ENCODE measurements at places on chromosomes 5 and 9. TPM values are rescaled to one million over a fixed set of nuclear protein-coding genes. Genes with fewer than 3 reads are reported as not detected.

DNA sequence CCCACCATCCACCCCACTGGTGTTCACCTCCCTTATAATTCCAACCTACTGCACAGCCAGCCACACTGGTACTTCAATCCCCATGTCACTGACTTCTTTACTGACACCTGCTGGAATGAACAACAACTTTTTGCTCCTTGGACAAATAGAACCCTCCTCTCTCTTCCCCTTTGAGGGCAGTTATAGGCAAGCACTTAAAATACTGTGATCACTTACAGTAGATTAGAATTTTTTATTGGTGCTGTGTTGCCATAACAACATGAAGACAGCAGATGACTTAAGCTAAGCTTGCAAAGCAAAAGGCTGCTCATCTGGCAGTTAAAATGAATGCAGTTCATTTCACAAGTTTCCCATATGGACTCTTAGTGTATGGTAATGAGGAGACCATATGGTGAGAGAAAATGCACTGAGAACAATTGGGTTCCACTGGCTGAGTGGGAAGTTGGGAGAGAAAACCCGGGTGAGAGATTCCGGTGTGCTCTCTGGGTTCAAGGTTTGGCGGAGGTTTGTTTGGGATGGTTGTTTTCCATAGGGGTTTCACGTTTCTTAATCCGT lies 374.3 kb downstream of the EBF1 start:
- no peaks in the 10 kb centered on the region for H3K4me1 ChIP-seq
- no peak overlapping the region for H3K4me3 ChIP-seq
- no peak overlapping the region for H3K27ac ChIP-seq
- H3K27me3 ChIP-seq: no peaks in the 10 kb centered on the region
- no peaks in the 10 kb centered on the region for H3K36me3 ChIP-seq

DNA sequence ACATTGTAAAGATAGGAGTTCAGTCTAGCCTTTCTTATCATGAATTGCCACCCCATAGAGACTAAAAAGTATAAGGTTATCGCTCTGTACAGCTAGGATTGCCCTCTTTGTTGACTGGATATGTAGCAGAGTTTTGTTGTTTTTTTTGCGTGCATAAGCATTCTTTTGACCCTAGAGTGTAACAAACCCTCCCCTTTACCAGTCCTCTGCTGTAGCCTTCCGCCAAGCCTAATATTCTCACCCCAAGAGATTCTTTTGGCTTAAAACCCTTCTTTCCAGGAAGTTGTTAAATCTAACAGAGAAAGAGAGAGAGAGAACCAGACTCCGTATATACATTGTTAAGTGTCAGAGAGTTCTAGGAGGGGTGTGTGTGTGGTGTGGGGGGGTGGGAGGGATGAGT lies 113.9 kb downstream of the FGF1 start:
- H3K27me3 ChIP-seq: no peaks in the 10 kb centered on the region
- H3K27ac ChIP-seq: no peak overlapping the region
- no peak for DNase-seq
- H3K4me1 ChIP-seq: no peaks in the 10 kb centered on the region

The GLRA1 gene
- not detected for total RNA-seq

GRCh38 chr9:126819482-126819881 lies 14.6 kb downstream of the ZBTB43 start:
- no peak for DNase-seq
- no peaks in the 10 kb centered on the region for H3K36me3 ChIP-seq
- H3K4me1 ChIP-seq: no peaks in the 10 kb centered on the region
- no peaks in the 10 kb centered on the region for H3K27me3 ChIP-seq
- H3K4me3 ChIP-seq: no peak overlapping the region
- H3K27ac ChIP-seq: no peak overlapping the region

DNA sequence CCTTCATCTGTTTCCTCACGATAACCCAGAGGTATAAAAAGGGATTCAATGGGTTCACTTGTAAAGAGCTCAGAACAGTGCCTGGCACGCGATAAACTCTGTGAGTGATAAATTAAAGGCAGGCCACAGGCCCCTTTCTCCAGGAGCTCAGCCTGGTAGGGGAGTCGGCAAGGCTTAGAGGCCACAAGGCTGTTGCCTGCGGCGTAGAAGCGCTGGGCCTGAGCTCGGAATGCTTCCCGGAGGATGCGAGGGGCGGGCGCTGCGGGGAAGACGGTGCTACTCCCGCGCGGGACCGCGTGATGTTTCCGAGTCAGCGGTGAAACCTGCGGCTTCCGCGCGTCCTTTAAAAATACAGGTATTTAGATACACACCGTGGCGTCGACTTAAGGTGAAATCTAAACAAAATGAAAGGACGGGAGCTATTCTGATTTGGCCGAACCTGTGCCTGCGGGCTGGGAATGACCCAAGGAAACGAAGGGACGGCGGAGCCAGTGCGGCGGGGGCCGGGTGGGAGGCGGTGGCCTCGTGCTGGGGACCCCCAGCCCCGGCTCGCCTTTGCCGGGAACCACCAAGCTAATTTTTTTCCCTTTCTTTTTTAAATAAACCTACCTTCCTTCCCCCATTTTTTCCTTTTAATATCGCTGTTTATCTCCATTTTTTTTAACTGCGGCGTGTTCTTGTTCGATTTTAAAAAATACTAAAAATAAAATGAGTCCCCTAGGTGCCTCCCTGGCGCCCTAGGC lies 6.2 kb downstream of the NKX2-5 start:
- H3K27ac ChIP-seq: no peak overlapping the region
- H3K4me1 ChIP-seq: peaks cover 7% of the 10 kb centered on the region
- peaks cover 49% of the 10 kb centered on the region for H3K27me3 ChIP-seq

The GPR21 gene
- 4.1 TPM for total RNA-seq

DNA sequence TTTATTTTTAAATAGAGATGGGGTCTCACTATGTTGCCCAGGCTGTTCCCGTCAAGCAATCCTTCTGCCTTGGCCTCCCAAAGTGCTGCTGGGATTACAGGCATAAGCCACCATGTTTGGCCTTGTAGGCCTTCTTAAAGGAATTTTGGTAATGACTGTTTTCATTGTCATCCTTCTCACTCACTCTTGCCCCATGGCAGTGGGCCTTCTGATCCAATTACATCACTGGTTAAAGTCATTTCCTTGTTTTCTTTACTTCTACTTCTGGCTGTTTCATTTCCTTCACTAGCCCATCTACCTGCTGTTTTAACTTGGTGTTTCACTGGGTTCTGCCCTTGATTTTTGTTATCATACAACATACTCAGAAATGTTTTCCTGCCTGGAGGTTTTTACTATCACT lies 20.1 kb upstream of the NIM1K start:
- no peaks in the 10 kb centered on the region for H3K4me1 ChIP-seq
- H3K36me3 ChIP-seq: peaks cover 16% of the 10 kb centered on the region
- H3K27me3 ChIP-seq: no peaks in the 10 kb centered on the region
- H3K27ac ChIP-seq: no peak overlapping the region
- H3K4me3 ChIP-seq: no peak overlapping the region
- DNase-seq: no peak

The SPINK4 gene
- not detected for total RNA-seq

DNA sequence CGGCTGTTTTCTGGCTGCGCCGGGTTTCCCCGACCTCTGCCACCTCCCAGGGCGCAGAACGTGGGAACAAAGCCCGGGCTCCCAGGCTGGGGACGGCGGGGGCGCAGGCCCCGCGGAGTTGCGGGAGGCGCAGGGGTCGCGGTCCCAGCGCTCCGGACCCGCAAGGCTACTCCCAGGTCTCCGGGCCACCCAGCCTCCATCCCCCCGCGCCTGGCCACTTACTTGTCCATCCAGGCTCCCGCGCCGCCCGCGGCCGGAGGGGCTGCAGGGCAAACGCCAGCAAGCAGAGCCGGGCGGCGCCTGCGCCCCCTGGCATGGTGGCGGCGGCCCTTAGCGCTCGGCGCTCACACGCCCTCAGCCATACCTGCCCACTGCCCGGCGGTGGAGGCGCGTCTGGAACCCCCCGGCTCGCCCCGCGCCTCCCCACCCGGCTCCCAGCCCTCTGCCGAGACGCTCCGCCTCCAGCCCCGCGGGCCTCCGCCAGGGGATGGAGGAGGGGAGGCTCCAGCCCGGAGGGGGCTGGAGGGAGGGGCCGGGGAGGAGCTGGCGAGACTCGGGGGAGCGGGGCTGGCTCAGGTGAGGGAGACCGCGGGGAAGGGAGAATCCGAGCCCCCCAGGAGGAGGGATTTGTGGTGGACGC lies at the start of gene ADAM19:
ADAM19 (minus strand) TSS at position 395 of the 640 bp plus-strand sequence; CDS start at position 316, 79 bp downstream.
- peak within 1 kb of the TSS; percentile 17 for H3K27ac ChIP-seq
- H3K36me3 ChIP-seq: no peaks in the 10 kb centered on the region
- H3K27me3 ChIP-seq: no peaks in the 10 kb centered on the region
- H3K4me1 ChIP-seq: peaks cover 11% of the 10 kb centered on the region
- peak within 1 kb of the TSS; percentile 74 for H3K4me3 ChIP-seq
- DNase-seq: peak; percentile 59

The HRCT1 gene
- 51.2 TPM for total RNA-seq

DNA sequence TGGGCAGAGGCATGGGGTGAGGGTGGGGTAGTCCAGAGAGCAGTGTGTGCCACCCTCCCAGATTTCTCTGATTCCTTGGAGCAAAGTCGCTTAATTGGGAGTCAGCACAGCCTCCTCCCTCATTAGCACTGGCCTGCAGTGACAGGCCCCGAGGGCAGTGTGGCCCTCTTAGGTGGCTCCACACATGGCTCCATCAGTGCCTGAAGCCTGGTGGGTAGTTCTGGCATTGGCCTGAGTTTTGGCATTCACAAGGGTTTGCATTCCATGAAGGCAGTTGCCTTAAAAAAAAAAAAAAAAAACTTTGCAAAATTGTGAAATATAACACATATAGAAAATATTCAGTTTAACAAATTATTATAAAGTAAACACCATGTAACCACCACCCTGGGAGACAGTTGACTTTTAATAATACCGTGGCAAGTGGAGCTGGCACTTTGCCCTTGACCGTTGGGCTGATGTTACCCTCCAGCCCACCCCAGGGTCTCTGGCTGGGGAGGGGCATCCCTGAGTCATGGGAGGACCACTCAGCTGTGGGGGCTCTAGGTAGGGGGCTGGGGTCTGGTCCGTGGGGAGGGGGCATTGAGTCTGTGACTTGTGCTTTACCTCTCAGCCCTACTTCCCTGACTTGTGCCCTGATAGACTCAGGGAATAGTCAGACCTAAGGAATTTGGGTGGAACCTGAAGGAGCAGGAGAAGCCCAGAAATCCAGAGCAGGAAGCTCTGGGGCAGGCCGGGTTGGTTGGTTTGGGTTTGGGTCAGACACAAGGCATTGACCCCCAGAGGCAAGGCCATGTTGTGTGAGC lies 51.3 kb upstream of the PITX1 start:
- H3K36me3 ChIP-seq: no peaks in the 10 kb centered on the region
- no peaks in the 10 kb centered on the region for H3K27me3 ChIP-seq
- H3K4me3 ChIP-seq: no peak overlapping the region
- H3K4me1 ChIP-seq: no peaks in the 10 kb centered on the region
- H3K27ac ChIP-seq: no peak overlapping the region

- H3K4me3 ChIP-seq: no peak overlapping the region
- no peak for DNase-seq
- H3K4me1 ChIP-seq: no peaks in the 10 kb centered on the region
- H3K27ac ChIP-seq: no peak overlapping the region
Observed at GRCh38 chr9:29556317-29556716, 1983.0 kb upstream of the C9orf72 start.

DNA sequence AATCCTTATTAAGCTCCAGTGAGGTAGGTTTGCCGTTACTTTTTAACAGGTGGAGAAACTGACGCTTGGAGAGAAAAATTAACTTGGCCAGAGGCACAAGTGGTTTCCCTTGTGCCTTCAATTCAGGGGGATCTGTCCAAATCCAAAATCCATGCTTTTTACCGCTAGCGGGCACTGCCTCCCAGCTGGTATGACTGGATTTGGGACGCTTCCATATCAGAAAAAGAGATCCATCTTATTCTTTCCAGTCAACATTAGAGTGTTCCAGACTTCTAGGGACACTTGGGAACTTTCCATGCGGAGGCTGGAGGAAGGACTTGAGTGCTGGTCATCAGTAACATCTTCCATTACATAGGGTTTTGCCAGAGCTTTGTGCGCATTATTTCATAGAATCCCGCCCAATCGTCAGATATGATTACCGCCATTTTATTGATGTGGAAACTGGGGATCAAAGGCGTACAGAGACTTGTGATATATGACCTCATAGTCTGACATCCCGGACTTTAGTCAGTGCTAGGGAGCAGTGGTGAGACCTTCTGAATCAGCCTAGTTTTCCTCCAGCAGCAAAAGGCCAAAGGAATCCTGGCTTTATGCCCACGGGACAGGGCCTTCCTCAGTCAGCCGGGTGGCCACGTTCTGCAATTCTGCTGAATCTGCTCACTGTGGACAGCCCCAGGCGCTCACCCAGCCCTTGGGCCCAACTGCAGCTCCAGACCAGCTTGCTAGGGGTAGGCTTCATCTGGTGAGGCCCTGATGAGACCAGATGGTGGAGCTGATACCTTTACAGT lies 1.1 kb upstream of the GNPDA1 start:
- H3K4me1 ChIP-seq: peaks cover 20% of the 10 kb centered on the region
- H3K36me3 ChIP-seq: no peaks in the 10 kb centered on the region
- DNase-seq: peak; percentile 83
- H3K27me3 ChIP-seq: no peaks in the 10 kb centered on the region
- no peak overlapping the region for H3K4me3 ChIP-seq

GRCh38 chr5:130286971-130287370 lies 382.7 kb downstream of the CHSY3 start:
- no peaks in the 10 kb centered on the region for H3K36me3 ChIP-seq
- H3K27me3 ChIP-seq: no peaks in the 10 kb centered on the region
- DNase-seq: no peak
- H3K27ac ChIP-seq: no peak overlapping the region
- H3K4me3 ChIP-seq: no peak overlapping the region
- no peaks in the 10 kb centered on the region for H3K4me1 ChIP-seq
